Stimulated activated CD4-positive, alpha-beta T cell treated with anti-CD3 and anti-CD28 coated beads, Interleukin-1b, Interleukin-23, amount 100 ng/mL, for 24 hours (primary cell): ENCODE measurements at places on chromosomes 5 and 9.

GRCh38 chr9:94757158-94757557, 30.7 kb downstream of the AOPEP start:
- no peak for DNase-seq

- DNase-seq = no peak
Measured at GRCh38 chr5:135254183-135254582, 144.8 kb downstream of the MACROH2A1 start.

- DNase-seq = no peak
Measured at GRCh38 chr9:4742246-4742645, 1.2 kb upstream of the AK3 start.

DNA sequence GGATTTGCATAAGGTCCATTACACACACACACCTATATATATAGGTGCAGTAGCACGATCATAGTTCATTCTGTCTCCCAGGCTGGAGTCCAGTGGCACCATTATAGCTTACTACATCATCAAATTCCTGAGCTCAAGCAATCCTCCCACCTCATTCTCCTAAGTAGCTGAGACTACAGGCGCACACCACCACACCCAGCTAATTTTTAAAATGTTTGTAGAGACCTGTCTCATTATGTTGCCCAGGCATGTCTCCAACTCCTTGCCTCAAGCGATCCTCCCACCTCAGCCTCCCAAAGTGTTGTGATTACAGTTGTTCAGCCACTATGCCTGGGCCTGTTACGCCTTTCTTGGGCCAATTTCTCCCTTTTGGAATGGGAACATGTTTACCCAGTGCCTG, 39.7 kb downstream of the DNAJB5 start:
- no peak for DNase-seq

DNA sequence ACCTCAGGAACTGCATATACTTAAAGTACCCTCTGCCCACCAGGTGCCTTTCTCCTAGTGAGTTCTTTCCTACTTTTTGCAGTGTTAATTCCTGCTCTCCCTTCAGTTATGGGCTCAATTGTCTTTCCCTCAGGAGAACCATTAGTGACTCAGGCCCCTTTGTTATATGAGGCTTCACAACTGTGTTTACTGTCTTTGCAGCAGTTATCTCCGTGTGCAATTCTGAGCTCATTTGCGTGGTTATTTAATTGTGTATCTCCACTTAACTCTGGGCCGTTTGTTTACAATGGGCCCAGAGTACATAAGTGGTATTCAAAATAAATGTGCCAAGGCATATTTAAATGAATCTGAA, 9.6 kb downstream of the FBXO38 start:
- DNase-seq = no peak

GRCh38 chr9:21385131-21385670, at the start of gene IFNA2:
Gene IFNA2, minus strand, starts transcription at chr9:21385398. Its CDS starts 69 bp downstream, at chr9:21385329.
- no peak for DNase-seq

GRCh38 chr5:177545487-177546257, 8.7 kb downstream of the FAM193B start:
- DNase-seq = no peak

- DNase-seq = no peak
Measured at GRCh38 chr9:126420643-126421564, 94.3 kb downstream of the MVB12B start.

GRCh38 chr5:151677776-151678545, 8.8 kb downstream of the SPARC start:
- DNase-seq = no peak

- DNase-seq = no peak
Measured at GRCh38 chr5:57817001-57817453, 334.4 kb upstream of the ACTBL2 start.

DNA sequence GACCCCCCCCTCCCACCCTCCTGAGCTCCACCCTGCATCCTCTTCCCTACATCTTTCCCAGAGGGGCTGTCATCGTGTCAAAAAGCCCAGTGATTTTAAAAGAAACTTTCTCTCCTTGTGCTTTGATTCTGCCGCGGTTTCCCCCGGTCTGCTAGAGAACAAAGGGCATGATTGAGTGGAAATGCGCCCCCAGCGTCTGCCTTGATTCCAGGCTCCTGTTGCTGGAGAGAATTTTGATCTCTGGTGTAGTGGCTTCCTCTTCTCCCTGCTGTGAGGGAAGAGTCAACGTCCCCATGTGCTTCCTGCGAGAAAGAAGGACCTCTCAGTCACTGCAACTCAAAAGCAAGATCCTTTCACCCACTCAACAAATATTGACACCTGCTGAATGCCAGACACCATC, 61.9 kb upstream of the RAPGEF1 start:
- no peak for DNase-seq

DNA sequence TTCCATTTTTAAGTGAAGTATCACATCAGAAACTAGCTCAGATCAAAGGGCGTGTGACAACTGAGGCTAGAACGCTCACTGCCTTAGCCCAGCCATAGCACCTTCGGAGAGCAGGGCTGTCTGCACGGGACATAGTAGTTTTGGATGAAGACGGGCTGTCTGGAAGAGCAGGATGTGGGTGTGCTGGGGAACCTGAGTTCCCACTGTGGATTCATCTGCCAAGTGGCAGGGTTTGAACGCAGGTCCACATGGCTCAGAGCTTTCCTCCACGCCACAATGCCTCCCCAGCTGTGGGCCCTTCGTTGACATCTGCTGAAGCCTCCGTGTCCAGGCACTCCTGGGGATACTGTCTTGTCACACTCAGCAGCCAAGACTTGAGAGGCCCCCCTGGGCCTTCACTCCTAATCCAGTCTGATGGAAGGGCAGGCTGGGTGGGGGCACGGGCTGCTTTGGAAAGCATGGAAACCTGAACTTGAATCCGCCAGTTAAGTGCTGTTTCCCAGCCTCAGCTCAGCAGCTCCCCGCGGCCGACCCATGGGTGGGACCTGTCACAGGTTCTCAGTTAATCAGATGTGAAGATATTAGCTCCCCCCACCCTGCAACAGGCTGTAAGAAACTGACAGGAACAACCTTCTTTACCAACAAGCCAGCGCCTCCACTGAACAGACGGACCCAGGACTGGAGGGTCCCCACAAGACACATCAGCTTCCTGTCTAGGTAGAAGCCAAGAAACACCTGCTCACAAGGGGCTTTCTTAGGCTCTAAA, 228.1 kb downstream of the FANCC start:
- DNase-seq = no peak

- no peak for DNase-seq
Measured at GRCh38 chr9:111436571-111436970, 47.6 kb downstream of the ECPAS start.

- DNase-seq = no peak
Measured at GRCh38 chr9:2466703-2467102, 154.9 kb upstream of the VLDLR start.

DNA sequence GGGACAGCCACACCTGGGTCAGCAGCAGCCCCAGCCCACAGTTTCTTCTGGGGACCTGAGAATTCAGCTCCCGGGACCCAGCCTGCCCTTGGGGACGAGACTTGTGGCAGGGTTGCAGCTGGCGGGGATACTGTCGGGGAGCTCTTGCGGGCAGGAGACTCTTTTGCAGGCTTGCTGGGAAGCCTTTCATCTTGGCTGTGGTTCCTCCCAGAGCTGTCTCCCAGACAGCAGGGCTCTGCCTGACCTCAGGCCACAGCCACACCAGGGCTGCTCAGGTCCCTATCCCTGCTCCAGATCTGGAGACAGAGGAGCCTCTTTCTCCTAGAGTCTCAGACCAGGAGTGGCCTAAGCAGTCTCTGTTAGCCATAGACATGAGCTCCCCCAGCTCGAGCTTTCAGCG, 4.7 kb upstream of the MYMK start:
- DNase-seq = no peak

DNA sequence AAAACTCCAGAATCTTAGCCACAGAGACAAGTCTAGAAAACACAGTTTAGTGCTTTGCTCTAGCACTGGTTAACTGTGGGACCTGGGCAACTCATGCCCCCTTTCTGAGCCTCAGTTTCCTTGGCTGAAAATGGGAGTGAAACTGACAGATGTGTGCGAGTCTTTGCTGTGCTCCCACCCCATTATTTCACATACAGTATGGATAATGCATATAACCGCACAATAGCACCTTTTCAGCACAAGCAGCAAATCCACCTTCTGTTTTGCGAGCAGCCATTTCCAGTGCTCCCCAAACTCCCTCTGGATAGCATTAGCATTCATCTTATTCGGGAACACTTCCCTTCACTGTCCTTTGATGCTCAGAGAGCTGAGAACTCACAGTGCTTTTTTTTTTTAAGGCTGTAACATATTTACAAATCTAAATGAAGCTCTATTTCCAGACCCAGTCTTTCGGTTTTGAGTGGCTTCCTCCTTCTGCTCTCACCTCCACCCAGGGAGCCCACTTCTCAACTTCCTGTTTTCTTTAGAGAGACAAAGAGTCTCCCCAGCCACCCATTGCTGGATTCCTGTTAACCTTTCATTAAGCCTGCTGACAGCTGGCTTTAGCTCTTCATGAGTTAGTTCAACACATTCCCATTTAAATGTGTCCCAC, 49.2 kb downstream of the TIMD4 start:
- DNase-seq = no peak

DNA sequence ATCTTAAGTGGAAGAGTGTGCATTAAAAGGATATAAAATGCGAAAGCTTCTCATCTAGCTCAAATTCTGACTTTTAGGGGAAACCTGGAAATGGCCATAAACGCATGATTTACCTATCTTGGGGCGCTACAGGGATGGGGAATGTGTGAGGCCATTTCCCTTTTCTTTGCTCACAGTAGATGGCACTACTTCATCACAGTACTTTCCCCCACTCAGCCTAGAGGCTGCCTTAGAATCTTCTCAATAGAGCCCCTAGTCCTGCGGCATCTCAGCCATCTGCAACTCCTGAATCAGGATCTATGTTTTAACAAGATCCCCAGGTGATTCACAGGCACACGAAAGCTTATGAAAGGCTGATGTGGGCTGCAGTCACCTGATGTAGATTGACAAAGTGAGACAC, 110.8 kb downstream of the LHFPL2 start:
- no peak for DNase-seq

- no peak for DNase-seq
Measured at GRCh38 chr5:12237837-12238575, 333.8 kb upstream of the CTNND2 start.

GRCh38 chr9:97293818-97294217, 13.6 kb upstream of the CCDC180 start:
- no peak for DNase-seq

DNA sequence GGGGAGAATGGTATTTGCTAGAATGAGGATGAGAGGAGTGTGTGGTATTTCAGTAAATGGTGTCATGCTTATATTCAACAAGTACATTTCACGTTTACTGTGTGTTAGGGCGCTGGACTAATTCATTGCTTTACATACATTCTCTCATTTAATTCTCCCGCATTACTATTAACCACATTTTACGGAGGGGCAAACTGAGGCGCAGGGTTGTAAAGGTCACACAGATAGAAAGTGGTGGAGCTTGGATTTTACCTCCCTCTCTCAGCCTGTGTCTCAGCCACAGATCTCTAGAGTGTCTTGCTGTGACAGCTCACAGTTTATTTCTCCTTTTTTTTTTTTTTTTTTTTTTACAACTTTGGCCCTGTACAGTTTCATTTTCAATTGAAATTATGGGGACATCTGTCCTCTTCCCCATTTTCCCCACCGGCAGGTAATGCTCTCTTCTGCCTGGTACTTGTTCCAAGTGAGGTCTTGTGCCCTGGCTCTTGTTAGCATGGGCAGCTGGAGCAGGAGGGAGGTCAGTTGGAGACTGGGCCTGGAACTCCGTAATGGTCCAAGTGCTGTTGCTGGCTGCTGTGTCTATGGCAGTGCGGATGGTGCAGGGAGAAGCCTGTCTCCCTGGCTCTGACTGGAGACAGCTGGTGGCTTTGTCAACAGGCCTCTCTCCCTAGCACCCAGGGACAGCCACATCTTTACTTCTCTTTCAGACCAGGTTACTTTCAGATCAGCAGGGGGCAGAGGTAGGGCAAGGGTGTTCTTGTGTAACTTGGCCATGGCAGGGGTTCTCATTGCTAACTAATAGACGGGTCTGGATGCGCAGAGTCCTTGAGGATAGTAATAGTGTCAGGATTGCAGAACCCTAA, 20.5 kb upstream of the NDST1 start:
- no peak for DNase-seq

GRCh38 chr5:157546456-157547100, 29.0 kb downstream of the ADAM19 start:
- no peak for DNase-seq

GRCh38 chr5:9497347-9497746, 48.5 kb downstream of the SEMA5A start:
- DNase-seq = no peak

- DNase-seq = no peak
Measured at GRCh38 chr5:135700731-135701130, 121.9 kb upstream of the CXCL14 start.

GRCh38 chr9:33952066-33952465, 96.6 kb downstream of the UBAP2 start:
- no peak for DNase-seq

GRCh38 chr5:54743581-54743980, 226.0 kb downstream of the SNX18 start:
- no peak for DNase-seq

DNA sequence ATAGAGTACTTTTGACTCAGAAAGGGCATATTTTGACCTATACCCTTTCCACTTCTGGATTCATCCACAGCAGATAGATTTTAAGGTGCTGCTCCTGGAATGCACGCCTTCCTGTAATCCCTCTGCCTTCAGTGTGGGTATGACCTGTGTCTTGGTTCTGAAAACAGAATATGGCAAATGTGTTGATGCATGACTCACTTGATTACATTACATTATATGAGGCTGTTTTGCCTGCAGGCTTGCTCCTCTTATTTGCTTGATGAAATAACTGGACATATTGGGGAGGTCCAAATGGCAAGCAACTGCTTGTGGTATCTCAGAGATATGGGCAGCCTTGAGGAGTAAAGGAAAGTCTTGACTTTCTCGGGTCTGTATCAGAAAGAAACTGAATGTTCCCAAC, 468.6 kb downstream of the CDH18 start:
- no peak for DNase-seq

DNA sequence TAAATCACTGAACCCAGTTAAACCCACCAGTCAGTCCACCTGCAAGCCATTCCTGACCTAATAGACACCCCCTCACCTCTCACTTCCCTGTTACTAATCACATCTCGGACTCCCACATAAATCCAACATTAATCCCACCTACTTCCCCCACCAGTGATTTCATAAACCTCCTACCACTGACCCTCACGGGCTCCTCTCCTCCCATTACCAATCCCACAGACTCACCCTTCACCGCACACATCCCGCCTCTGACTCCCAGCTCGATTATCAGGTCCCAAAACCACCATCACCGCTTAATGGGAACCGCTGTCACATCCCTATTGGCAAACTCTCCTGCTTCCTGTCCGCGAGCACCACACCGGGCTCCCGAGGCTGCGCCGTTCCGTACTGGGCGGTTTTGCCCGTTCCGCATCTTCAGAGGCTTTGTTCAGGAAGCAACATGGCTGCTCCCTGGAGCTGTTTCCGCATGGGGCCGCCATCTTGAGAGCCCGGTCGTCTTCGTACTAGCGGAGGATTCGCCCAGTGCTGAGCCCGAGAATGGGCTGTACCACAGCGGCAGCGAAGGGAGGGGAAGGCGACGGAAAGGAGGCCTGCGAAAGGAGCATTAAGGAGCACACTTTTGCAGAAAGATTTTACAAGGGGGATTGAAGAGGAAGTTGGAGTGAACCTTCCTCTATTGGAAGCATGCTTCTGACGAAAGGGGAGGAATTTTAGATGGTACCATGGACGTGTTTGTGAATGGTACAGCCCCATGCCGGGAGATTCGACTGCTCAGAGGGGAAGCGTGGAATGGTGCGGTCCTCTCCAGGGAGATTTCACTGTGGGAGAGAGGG, at the start of gene ZNF300:
TSS of gene ZNF300 (minus strand) at position 502 of the 833 bp plus-strand sequence. CDS start 1,825 bp downstream, outside the sequence.
- no peak for DNase-seq

- DNase-seq = no peak
Measured at GRCh38 chr5:132110930-132111329, 37.3 kb downstream of the CSF2 start.
